ENCODE measurements at places on chromosomes 13 and 19. TPM values are rescaled to one million over a fixed set of nuclear protein-coding genes. Genes with fewer than 3 reads are reported as not detected.

The PSG6 gene
- total RNA-seq = not detected

The SIGLEC12 gene
- not detected for total RNA-seq

The C2CD4C gene
- total RNA-seq = 1.9 TPM

The LAIR1 gene
- total RNA-seq = 3.9 TPM

The PRSS57 gene
- 2.4 TPM for total RNA-seq

The KIR2DL1 gene
- not detected for total RNA-seq
